ENCODE measurements at places on chromosomes 12 and 14.

GRCh38 chr12:12502815-12503151, 59.9 kb downstream of the DUSP16 start:
- no peak for DNase-seq

GRCh38 chr14:84085493-84085892, 1444.5 kb upstream of the FLRT2 start:
- DNase-seq: no peak

DNA sequence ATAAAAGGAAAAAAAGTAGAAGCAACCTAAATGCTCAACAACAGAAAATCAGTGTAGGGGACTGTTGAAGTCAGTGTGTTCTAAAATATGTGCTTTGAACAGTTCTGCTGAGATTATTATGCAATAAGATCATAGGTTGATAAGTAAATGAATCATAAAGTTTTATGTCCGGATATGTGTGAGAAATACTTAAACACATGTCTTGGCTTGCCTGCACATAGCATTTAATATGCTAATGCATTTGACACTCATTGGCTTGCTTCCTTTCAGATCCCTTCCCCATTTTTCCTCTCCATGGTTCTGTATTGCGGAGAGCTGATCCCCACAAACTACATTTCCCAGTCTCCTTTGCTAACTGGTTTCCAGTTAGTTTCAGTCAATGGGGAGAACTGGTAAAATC, 573.8 kb upstream of the TBX3 start:
- peak; percentile 76 for DNase-seq

DNA sequence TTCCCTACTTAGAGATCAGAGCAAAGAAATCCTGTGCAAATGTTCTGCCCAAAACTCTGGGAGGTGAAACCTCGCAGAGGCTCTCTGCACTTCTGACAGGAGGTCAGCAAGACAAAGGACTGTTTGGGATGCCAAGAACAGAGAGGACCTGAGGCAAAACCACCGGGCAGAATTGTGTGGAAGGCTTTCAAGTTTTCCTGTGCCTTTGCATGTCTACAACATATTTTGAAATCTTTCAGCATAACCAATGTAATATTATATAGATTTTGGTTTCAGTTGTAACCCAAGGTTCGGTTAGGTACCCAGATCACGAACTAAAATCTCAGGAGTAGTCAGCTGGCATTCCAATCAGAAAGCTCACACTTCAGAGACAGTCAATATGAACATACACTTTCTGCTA, 99.4 kb upstream of the PLEKHA5 start:
- no peak for DNase-seq

DNA sequence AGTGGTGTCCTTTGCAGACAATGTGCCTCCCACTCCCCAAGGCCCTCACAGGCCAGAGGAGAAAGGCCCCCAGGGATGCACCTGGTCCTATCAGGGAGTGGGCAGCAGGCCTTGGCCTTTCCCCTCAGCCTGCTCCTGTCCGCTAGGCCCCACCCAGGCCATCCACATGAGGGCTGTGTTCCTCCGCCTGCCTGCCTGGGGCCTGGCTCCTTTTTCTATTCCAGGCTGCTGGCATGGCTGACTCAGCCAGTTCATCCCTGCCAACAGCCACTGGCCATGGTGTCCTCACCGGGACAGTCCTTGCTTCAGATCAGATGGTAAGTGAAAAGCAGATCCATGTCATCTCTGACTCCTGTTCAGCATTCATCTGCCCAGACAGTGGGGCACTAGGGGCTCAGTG, 13.4 kb downstream of the ISM2 start:
- no peak for DNase-seq
